ENCODE measurements at places on chromosomes 5 and 9.

- no peak for DNase-seq
Measured at GRCh38 chr5:150558088-150558621, 50.2 kb downstream of the NDST1 start.

DNA sequence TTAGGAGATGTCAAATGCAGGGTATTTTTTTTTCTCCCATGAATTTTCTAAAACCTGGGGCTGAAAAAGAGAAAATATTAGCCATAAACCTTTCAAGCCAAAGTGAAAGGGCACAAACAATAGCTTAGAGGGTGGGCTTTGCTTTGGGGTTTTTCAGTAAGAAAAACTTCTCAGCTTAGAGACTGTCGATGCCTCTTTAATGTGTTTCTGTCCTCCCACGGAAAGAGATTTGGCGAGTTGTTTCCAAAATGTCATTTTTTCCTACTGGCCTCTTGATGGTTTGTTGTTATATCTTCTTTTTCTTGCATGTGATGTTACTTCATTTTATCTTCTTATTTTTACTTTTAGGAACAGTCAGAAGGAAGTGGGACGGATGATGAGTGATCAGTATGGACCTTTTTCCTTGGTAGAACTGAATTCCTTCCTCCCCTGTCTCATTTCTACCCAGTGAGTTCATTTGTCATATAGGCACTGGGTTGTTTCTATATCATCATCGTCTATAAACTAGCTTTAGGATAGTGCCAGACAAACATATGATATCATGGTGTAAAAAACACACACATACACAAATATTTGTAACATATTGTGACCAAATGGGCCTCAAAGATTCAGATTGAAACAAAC lies 177.3 kb downstream of the SMARCA2 start:
- DNase-seq: no peak

GRCh38 chr5:22560147-22560546 lies 293.0 kb downstream of the CDH12 start:
- DNase-seq: no peak

GRCh38 chr5:138623053-138623452 lies 47.9 kb upstream of the HSPA9 start:
- no peak for DNase-seq

DNA sequence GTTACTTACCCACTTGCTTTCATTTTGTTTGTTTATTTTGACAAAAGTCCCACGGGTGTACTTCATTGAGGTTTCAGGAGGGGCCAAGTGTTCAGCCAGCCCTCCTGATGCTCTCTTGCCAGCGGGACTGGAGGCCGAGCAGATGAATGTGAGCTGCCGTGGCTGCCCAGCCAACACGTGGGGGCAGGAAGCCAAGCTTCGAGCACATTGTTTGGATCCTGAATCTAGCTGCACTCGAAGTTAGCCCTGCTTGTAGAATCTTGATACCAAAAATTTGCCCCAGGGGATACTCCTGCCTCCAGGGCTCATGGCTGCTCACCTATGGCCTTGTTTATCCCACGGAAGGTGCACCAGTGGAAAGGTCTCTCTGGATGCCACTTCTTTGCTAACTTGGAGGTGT lies 49.3 kb downstream of the RASGEF1C start:
- DNase-seq: no peak

DNA sequence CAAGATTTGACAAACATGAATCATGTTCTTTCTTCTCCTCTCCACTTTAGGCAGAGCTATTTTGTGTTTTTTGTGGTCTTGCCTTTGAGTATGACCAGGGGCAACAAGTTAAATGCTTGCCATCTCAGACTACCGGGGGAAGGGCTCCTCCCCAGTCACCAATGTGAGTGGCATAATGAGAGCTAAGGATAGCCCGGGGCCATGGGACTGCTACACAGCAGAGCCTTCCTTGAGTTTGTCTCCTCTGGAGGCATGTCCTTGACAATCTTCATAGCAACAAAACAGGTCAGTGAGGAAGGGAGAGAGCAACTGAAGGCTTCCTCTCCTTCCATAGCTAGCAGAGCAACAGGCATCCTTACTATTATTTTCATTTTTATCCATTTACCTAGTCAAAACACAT lies 299.3 kb downstream of the ENC1 start:
- DNase-seq: no peak

GRCh38 chr9:94127806-94128205 lies 43.5 kb downstream of the PTPDC1 start:
- DNase-seq: no peak
